Hair follicular keratinocyte (primary cell): ENCODE measurements at places on chromosomes 5 and 9. TPM values are rescaled to one million over a fixed set of nuclear protein-coding genes. Genes with fewer than 3 reads are reported as not detected.

The HSPA4 gene
- total RNA-seq = 95.3 and 128 TPM in 2 replicates

The PCDHB16 gene
- total RNA-seq = 0.16 TPM in 1 of 2 replicates, not detected in the other

The LRRC19 gene
- 0.23 TPM in 1 of 2 replicates, not detected in the other for total RNA-seq

The TIMD4 gene
- total RNA-seq = not detected in 2 replicates

The AIF1L gene
- total RNA-seq = 0.55 and 1.9 TPM in 2 replicates
